Glomerular endothelial cell (primary cell): ENCODE measurements at places on chromosomes 12 and 14. TPM values are rescaled to one million over a fixed set of nuclear protein-coding genes. Genes with fewer than 3 reads are reported as not detected.

GRCh38 chr12:124411281-124411878 lies 116.5 kb downstream of the RFLNA start:
- DNase-seq = no peak

DNA sequence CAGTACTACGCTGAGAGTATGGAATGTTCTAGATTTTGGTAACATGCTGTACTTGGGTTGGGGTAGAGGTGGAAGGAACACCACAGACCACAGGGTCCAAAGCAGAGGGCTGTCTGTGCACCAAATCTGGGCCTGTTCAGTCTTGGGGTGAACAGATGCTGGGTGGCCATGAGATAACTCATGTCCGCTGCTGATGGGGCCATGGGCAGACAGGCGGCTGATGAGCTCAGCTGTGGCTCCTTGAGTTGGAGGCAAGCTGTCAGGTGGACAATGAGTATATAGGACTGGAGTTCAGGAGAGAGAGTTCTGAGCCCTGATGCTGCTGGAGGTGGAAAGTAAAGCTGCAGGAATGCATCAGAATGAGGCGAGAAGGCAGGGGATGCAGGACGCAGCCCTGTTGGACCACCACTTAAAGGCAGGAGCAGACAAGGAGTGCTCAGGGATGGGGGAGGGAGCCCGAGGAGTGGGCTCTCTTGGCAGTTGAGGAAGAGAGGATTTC lies 6.2 kb downstream of the SMIM41 start:
- DNase-seq = no peak

The BDKRB1 gene
- total RNA-seq = not detected in 2 replicates

DNA sequence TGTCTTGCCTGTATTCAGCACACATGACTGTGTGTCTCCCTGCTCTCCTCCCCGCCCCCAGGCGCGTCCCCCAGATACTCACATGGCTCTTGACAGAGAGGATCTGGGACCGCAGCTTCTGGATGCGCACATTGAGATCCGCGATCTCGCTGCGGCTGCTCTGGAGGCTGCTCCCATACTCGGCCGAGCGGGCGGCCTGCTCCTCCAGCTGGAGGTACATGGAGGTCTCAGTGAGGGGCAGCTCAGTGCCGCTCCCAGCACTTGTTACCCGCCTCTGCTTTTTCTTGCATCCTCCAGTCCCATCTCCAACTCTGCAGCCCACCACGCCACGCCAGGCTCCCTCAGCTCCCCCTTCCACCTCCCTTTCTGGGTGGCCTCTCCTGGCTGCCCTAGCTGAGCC lies 18.9 kb downstream of the KRT80 start:
- DNase-seq = no peak

DNA sequence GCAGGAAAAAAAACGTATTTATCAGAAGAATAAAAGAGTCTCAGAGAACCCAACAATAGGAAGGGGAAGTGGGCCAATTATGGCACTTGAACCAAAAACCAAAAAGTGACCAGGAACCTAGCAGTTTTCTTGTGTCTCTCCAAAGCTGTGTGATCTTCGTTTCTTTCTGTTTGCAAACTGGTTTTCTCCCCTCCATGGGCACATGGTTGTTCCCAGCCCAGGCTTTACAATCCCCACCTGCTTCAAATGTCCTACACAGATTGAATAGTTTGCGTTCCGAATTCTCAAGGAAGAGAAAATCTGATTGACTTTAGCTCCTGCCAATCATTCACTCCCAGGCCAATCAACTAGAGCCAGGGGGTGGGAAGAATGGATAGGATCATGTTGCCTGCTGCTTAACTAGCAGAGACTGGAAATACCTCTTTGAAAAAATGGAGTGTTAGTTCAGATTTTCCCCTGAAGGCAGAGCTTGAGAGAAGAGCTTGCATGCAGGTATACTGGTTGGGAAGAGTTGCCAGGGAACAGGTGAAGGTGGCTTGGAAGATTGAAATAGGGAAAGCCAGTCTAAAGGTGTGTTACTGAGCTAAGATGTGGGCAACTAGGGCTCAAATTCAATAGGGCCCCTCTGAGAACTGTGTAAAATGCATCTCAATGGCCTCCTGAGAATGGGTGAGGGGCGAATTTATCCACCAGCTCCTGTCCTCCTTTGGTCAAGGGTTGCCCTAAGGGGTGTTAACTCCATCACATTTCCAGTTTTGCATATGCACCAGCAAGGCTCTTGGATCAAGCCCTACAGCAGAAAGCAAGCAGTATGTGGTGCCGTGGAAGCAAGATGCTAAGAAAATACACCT lies 106.4 kb upstream of the SRRM4 start:
- no peak for DNase-seq

The FOXN4 gene
- not detected in 2 replicates for total RNA-seq

- no peak for DNase-seq
These were observed 3.7 kb downstream of the NUAK1 start for GRCh38 chr12:106135075-106135474.
